ENCODE measurements at places on chromosomes 12 and 14.

DNA sequence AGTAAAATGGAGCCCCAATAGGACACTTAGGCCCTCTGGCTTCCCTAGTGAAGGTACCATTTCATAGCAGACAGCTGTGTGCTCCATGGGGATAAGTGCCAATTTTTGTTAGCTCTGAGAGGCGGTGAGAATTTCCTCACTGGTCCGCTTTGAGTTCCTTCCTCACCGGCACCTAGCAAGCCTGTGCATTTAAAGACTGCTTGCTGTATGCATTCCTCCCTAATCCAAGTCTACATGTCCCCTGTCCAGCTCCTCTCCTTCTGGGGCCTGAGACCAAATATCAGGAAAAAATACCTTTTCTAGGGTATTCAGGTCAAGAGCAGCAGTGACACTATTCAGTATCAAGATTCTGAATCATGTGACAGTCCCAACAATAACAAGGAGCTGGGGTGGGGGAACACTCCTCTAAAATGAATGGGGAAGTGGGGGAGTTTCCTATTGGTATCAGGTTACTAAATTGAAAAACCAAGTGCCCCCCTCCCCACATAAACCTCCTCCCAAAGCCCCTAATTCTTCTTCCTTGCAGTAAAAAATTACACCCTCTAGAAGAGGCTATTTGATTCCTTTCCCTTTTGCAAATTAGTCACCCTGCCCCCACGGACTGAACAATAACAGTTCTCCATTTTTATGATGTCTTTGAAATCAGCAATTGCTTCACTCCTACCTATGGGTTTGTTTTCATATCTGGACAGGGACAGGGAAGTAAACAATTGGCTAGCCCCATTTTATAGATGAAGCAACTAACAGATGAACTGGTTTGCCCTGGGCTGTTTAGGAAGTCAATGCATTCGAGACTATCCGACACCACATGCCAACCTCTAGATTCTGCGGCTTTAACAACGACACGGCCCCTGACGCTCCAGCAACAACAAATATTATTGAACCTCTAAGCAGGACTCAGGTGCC, 28.9 kb downstream of the BCL11B start:
- no peak for DNase-seq

- no peak for DNase-seq
Observed at GRCh38 chr12:63163541-63163940, 12.5 kb upstream of the AVPR1A start.

- DNase-seq: no peak
Observed at GRCh38 chr12:104741077-104741476, 217.0 kb downstream of the SLC41A2 start.

GRCh38 chr12:12445165-12445881, 88.4 kb downstream of the BORCS5 start:
- DNase-seq: no peak

- no peak for DNase-seq
Observed at GRCh38 chr14:51432302-51432948, 192.4 kb downstream of the TMX1 start.

DNA sequence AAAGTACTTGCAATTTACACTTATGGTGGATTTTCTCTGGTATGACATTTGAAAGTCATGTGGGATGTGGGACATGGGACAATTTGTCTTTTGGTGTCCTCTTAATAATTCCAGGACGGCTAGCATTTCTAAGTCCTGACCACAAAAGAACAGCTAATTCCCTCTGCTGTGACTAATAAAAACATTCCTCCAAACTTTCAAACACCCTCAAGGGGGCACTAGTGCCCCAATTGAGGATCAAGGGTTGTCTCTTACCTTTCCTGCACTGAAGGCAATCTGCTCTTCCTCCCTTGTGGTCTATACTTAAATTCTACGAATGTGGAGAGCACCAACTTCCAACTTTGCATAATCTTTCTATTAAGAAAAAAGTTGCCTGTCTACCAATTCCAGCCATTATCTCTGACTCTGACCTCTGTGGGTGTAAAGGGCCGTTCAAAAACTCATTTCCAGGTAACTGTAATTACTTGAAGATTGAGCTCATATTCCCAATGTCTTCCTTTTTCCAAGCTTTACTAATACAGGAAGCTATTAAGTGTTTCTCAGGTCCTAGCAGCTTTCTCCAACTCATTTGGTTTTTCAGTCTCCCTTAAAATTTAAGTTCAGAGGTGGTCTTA, 210.2 kb downstream of the PTPRO start:
- no peak for DNase-seq

DNA sequence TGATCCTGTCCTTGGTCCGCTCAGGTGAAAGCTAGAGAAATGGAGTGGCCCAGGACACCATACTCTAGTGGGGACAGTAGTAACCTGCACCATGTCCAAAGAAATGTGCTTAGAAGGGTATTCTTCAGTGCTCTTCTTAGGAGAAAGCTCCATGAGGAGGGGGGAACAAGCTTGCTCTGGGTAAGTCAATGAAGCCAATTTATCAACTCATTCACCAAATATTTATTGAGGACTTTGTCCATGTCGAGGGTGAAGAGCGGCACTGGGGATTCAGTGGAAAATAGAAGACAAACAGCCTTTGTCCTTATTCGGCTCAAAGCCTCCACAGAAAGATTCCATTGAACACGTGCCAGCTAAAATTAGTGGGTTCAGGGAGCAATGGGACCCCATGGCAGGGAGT, 677.8 kb downstream of the BCL11B start:
- DNase-seq: no peak

GRCh38 chr12:2644683-2645405, 149.9 kb upstream of the FKBP4 start:
- DNase-seq: no peak

DNA sequence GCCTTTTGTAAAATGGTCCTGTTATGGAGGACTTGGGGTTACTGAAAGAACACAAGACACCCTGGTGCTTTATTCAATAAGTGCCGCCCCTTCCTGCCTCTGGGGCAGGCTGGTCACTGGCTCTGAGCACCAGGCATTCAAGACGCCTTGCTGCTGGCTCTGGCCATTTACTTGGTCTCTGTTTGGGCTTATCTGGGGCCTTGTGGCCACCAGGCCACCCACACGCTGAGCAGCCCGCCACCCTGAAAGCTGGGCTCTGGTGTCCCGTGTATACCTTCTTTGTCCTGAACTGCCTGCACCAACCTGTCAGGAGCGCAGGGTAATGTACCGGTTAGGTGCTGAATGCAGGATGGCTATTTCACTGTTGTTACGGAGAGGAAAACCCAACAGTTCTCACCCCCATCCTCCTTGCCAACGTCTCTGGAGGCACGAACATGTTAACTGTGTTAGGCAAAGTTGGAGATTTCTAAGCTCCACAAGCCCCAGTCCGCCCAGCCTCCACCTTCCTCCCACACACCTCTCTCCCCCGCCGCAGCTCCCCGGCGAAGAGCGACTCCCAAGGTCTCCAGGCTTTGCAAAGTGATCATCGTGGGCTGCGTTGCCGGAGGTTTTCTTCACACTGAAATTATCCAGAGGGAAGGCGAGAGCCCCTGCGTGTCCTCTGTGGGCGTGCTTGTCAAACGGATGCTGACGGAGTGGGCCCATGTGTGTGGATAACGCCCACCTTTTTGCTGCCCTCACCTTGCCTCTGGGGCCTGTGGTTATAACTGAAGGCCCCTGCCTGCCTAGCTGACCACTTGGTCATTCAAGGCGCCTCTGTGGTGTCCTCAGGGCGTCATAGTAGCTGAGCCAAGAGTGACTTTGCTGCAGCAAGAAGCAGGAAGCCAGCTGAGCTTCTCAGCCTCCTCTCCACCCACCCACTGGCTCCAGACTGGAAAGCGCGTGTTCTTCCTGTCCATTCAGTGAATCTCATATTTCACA, 18.8 kb upstream of the BEGAIN start:
- DNase-seq: no peak

- DNase-seq: peak; percentile 40
Observed at GRCh38 chr12:57549909-57550640, at the start of gene KIF5A. TSS of gene KIF5A (plus strand) at chr12:57550044. CDS start at chr12:57550272, 228 bp downstream.

DNA sequence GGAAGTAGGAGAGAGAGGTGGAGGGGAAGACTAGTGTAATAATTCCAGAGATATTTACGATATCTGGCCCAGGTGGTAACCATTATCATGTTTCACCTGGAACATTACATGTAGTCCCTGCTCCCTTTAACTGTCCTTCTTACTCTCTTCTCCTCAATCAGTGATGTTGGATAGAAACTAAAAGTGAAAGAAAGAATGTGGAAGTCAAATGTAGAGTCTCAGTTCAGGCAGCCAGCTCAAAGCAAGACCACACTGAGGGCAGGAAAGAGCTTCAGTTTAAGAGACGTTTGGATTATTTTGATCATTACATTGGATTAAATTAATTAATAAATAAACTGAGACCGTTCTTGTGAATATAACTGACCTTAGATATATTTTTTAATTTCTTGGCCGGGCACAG, 594.4 kb downstream of the FLRT2 start:
- DNase-seq: no peak

DNA sequence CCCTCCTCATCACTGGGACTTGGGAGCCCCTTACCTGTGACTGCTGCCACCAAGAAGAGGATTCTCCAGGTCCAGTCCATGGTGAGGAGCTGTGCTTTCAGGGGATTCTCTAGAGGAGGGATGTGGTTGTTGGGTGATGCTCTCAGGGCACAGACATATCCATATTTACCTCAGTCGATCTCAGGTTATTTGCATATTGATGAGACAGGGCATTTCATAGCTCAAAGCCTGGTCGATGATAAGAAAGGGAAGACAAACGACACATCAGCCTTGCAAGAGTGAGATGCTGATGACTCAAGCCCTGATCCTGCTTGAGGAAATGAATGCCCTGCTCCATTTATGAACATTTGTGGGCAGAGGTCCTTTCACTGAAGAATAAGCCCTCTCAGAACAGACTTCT, 981.0 kb downstream of the TMEM121 start:
- DNase-seq: no peak

DNA sequence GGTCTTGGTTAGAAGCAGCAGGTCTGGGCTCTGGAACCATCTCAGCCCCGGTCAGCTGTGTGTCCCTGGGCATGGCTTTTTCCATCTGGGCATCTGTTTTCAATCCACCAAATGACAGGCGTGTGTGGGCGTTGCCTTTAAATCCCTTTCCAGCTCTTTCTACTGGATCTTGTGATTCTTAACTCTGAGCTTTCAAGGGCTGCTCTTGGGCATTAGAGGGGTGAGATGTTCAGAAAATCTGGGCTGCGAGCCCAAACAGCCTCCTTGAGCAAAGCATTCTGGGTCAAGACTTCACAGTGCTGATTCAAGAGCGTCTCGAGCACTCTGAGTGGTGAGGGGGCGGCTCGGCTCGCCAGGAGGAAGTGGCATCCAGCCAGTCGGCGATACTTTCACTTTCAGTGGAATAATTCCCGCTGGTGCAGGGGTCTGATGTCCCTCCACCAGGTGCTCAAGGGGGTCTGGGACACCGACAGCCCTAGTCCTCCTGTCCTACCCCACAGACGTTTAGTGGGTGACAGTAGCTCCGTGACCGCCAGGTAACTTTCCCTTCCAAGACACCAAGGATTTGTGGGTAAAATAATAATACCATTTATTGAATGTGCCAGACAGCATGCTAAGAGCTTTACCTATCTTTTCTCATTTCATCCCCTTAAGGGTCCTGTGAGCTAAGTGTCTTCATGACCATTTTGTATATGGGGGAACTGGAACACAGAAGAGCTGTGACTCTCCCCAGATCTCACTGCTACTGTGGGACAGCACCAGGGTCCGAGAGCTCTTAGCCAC, 114.0 kb downstream of the PLXNC1 start:
- peak; percentile 66 for DNase-seq

DNA sequence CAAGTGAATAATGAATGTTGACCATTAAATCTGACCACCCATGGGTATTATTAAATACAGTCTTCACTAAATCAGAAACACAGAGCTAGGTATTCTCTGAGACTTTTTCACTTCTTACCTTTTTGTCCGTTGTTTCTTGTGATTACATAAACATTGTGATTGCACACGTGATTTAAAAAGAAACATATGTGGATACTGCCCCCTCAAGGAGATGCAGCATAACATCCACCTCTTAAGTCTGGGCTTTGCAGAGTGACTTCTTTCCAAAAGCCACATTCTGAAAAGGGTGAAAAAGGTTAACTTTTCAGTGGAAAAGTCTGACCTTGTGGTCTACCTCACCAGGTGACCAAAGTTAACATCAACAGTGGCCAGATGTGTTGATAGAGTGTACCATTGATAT, 185.5 kb upstream of the FAR2 start:
- no peak for DNase-seq

GRCh38 chr12:118311666-118312065, 61.0 kb downstream of the TAOK3 start:
- DNase-seq: no peak
